ENCODE measurements at places on chromosomes 3 and 15.

DNA sequence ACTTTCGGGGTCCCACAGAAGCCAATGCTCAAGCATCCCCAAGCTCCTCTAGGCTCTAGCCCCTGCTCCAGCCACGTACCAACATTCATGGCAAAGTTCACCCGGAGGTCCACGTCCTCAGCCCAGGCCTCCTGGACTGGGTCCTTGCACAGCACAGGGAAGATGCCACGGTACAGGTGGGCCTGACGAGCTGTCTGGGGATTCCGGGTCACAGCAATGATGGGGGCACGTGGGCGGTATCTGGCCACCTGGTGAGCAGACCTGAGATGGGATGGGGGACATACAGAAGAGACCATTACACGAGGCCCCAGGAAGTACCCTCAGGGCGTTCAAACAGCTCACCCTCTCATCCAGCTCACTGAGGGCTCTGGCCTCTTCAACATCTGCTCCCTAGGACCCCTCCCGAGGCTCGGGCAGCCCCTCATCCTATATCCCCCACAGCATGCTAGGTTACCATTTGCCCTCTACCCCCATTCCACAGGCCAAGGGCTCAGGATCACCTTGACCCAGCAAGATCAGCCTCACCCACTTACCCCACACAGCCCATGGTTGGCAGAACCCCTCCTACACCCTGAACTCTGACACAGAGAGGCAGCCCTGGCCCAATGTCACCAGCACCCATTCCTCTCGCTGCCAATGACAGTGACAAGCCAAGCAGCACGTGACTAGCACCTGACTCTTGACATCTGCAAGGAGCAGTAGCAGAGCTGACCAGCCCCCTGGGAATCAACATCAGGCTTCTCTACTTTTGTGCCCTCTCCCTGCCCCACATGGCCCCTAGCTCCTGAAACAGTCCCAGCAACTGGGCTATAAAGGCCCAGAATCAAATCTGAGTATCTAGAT lies 3.0 kb upstream of the GRAMD2A start:
- DNase-seq = no peak

- no peak for DNase-seq
Observed at GRCh38 chr3:158837240-158837639, 35.4 kb downstream of the MFSD1 start.

- no peak for DNase-seq
Observed at GRCh38 chr3:176193032-176193730, 1004.1 kb downstream of the TBL1XR1 start.

DNA sequence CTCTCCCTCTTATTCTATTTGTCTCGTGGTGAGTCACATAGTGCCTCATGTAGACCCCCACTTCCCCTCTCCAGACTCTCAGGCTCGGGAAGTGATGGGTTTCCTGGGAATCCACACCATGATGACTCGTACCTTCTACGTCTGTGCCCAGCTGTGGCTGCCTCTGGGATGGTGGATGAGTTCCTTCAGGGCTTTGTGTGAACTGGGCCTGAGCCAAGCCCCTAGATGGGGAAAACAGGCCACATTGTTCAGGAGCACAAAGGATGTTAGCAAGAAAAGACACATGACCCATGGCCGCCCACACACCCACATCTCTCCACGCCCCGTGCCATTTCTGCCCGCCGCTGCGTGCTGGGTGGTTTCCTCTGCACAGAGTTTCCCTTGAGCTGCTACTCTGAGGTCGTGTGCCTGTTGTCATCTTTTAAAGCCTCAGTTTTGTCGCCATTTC lies 10.5 kb downstream of the ISG20 start:
- no peak for DNase-seq

Measured in KG1 (cell line).